ENCODE measurements at places on chromosomes 16 and 17.

DNA sequence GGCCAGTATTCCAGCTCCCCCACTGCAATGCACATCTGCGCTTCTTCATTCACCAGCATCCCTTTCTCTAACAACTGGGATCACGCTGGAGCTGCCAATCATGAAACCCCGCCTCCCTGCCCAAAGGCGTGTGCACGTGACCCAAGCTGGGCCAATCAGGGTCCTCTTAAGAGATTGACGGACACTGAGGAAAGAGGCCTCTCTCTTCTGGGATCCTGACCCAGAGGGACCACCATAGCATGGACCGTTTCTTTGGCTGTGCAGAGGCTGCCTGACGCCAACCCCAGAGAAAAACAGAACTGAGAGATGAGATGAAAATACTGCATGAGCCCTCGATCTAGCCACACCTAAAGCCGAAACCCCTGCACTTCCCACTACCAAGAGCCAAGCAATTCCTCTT is 32.0 kb downstream of the COTL1 start:
- DNase-seq = peak; percentile 61

GRCh38 chr17:16040710-16041251 is 41.2 kb downstream of the TTC19 start:
- no peak for DNase-seq

DNA sequence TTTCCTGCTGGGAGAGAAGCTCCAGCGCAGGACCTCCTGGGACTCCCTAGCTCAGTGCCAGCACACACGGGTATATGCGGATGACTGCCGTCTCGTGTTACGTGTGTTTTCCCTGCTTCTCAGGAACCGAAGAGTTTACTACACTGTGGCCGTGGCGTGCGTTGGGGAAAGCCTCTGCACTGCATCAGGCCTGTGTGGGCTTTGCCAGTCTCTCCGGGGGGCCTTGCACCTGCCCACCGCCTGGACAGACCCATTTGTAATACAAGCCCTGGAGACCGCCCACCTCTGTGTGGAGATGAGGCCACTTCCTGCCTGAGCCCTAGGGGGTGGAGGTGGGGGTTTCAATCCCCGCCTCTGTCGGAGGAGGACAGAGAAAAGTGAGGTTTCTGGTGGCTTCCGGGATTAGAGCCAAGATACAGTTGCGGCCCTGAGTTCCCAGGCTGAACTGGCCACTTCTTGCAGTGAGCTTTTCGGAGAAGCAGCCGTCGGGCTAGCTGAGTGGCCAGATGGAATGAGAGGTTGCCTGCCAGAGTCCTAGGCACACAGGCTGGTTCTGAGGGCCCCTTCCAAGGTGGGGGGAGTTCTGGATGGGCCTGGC is 43.4 kb upstream of the GSE1 start:
- DNase-seq = peak; percentile 95

GRCh38 chr17:2468270-2468669 is 43.4 kb downstream of the METTL16 start:
- no peak for DNase-seq

DNA sequence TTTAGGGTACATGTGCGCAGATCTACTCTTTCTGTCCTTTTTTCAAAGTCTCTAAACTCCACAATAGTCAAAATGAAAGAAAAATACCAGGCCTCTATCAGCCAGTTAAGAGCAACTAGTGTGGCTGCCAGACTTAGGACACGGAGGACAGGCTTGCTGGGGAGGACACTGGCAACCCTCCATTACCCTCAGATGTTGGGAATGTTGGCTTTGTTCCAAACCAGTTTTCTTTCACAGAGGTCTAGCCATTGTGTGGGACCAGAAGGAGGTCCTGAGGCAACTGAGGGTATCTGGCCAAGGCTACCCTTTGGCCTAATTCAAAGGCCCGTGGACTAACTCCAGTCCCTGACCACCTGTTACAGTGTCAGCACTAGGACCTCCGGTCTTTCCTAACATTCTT is 51.2 kb upstream of the MED9 start:
- no peak for DNase-seq

- no peak for DNase-seq
Observed at GRCh38 chr17:81898029-81898866, 3.8 kb upstream of the NPB start.

DNA sequence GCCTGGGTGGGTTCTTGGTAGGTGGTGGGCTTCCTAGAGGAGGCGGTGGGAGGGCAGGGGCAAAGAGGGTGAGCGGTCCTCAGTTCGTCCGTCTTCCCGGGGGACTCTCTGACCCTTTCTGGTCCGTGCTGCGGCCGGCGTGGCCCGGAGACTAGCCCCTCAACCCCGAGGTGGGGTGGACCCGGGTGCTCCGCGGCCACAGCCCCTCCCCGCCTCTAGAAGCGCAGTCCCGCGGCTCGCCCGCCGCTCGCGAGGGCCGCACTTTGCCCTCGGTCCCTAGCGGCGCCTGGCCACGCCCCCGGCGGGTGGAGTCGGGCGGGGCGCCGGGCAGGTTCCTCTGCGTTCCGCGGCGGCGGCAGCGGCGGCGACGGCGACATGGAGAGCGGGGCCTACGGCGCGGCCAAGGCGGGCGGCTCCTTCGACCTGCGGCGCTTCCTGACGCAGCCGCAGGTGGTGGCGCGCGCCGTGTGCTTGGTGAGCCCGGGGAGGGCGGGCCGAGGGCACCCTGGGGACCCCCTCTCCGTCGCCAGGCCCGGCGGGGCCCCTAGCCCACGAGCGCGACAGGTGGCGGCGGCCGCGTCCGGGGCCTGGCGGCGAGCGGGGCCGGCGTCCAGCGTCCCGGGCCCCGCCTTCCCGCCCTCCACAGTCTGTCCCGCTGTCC is at the start of gene SYNGR2:
Gene SYNGR2 (plus strand): TSS at position 340 of the 661 bp plus-strand sequence. CDS start 36 bp downstream, at position 376.
- DNase-seq = peak; percentile 66

DNA sequence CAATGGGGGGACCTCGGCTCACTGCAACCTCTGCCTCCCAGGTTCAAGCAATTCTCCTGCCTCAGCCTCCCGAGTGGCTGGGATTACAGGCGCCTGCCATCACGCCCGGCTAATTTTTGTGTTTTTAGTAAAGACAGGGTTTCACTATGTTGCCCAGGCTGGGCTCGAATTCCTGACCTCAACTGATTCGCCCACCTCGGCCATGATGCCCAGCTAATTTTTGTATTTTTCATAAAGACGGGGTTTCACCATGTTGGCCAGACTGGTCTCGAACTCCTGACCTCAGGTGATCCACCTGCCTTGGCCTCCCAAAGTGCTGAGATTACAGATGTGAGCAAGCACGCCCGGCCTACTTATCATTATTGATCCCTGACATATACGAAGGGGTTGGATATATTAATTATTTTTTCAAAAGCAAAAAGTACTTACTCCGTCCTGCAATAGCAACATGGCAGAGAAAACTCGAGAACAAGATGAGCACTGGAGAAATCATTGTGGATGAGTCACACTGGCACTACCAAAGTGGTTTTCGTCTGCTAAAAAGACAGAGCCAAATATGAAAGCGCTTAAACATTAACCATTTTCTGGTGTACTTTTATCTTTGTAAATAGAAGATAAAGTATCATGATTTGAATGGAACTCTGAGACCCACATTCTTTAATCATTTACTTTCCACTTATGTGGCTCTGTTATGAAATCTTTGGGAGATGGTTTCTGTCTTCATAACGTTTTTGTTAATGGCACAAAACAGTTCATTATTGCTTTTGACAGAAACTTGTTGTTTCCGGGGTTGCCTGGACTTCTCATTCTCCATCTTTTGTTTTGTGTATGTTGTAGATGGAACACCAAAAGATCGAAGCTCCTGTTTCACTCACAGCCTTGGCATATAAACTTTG is at the start of gene APOH:
Gene APOH (minus strand): TSS at position 529 of the 896 bp plus-strand sequence. CDS start 36 bp downstream, at position 493.
- no peak for DNase-seq

- DNase-seq = no peak
Observed at GRCh38 chr16:51392521-51393187, 241.6 kb upstream of the SALL1 start.

DNA sequence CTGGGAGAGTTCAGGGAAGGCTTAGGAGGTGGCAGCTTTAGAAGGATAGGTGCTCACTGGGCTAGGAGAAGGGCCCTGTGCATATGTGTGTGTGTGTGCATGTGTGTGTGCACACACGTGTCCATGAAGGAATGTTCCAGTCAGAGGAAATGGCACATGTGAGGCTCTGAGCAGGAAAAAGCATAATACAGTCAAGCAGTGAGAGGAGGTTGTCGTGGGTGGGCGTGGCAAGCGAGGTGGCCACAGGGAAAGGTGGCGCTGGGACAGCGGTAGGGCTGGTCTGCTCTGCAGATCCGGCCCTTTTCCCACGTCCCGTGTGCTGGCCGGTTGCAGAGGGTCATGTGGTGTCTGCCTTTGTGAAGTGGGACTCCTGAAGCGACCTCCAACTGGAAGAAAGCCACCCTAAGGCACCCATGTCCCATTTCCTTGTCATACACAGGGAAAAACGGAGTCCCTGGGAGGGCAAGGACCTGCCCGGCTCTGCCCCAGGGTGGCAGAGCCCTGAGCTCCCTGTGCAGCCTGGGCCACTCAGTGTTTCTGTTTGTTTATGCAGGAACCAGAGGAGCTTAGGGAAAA is 40.1 kb downstream of the NT5M start:
- DNase-seq = no peak

DNA sequence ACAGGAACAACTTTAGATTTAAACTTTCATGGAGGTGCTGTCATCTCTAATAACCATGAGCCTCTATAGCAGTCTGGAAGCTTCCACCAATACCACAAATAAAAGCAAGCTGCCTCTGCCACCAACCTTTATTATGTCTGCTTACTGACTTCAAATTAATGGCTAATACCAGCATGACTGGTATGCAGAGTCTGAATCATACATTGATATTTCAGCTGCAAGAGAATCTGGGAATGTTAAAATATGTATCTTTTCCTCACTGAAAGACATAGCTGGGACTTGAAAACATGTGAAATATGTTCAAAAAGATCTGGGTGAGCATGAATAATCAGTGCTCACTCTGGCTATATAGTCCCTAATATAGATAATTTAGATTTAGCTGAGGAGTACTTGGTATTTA is 488.6 kb downstream of the CDH8 start:
- no peak for DNase-seq

GRCh38 chr16:76654088-76654820 is 377.1 kb downstream of the CNTNAP4 start:
- no peak for DNase-seq

DNA sequence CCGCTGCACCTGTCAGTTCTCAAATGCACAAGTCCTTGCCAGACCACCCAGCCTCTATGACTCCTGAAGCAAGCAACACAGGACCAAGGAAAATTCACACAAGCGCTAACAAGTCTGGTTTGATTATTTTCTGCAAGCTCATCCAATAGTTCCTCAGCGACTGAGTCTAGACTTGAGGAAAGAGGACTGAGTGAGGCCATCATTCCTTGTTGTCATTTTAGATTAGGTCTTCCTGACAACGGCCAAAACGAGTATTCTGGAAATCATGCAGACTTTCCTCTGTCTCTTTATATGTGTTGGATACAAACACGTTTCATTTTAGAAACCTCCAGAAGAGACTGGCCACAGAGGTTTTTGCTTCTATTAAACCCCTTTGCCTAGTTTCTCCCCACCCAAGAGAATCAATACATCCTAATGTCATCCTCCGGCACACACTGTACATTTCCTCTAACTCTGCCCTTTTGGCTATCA is 561 bp downstream of the CCDC47 start:
- DNase-seq = no peak

DNA sequence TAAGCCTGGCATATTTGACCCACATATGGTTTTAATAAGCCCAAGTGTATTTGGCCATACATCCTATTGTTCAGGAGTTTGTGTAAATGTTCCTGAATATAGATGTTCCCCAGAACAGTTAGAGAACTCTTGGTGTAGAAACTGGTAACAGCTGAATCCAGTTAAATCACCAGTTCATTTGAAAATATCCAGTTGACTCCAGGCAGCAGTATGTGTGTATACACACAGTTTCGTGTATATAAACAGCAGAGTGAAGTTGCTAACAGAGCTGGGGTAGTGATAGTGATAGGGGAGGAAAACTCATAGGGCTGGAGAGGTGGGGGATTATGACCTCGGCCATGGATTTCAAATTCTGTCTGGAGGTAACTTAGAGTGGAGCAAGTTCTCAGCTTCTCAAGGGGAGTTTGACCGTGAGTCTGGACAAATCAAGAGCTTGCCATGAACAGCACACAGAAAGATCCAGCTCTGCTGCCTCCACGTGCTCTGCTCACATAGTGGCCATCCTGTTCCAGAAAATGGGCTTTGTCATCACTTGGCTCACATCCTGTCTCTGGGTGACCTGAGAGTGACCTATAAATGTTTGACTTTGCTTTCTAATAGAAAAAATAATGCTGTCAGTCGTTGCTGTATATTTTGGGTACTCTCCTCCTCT is 30.6 kb upstream of the MMD start:
- DNase-seq = no peak

- DNase-seq = no peak
Observed at GRCh38 chr16:67415872-67416793, at the start of gene ZDHHC1. TSS of gene ZDHHC1 (minus strand) at chr16:67416477. CDS start at chr16:67407775, 8,702 bp downstream.

GRCh38 chr17:40531051-40531991 is 29.9 kb upstream of the TNS4 start:
- no peak for DNase-seq

- no peak for DNase-seq
Observed at GRCh38 chr17:81117672-81118198, 47.6 kb upstream of the PVALEF start.

GRCh38 chr17:75086496-75087181 is 1.1 kb upstream of the SLC16A5 start:
- no peak for DNase-seq

- DNase-seq = no peak
Observed at GRCh38 chr17:65888649-65889048, 303.3 kb downstream of the CEP112 start.

DNA sequence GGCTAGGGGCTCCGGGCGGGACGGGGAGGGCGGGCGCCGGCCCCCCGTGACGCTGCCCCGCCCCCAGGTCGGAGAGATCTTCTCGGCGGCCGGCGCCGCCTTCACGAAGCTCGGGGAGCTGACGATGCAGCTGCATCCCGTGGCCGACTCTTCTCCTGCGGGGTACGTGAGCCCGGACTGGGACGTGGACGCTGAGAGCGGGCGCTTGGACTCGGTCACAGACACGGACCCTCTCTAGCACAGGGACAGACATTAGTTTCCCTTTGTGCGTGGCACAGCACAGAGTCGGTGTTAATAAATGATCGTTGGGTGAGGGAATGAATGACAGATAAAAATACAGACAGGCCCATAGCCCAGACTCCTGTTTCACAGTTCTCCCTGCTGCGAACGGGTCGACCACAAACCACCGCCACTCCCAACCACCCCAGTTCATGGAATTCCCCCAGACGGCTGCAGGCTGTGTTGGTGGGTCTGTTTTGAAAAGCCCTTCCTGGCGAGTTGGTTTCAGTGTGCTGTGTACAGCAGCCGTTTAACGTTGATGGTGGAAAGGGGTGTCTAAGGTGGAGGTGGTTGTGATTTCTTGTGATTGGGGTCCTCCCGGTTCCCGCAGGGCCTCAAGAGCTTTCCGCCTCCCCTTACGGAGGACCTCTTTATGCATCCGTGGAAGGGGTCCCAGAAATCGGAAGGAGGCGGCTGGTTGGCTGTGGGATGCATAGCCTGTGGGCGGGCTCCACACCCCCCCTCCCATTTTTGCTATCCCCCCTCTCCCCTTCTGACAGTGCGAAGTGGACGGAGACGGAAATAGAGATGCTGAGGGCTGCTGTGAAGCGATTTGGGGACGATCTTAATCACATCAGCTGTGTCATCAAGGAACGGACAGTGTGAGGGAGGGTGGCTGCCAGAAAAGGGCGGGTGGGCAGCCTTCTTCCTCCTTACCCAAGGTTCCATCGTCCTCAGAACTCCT is 2.9 kb downstream of the RNASEK start:
- DNase-seq = peak; percentile 43
